Mammary microvascular endothelial cell (primary cell): ENCODE measurements at places on chromosomes 3 and 15. TPM values are rescaled to one million over a fixed set of nuclear protein-coding genes. Genes with fewer than 3 reads are reported as not detected.

Gene AHSG
- not detected in 2 replicates for total RNA-seq

Gene GPR62
- total RNA-seq, result 0.20 TPM in 1 of 2 replicates, not detected in the other

Gene KLHL40
- not detected in 2 replicates for total RNA-seq

Gene NLGN1
- total RNA-seq, result 7.6 and 8.9 TPM in 2 replicates

Gene C3orf22
- total RNA-seq, result not detected in 2 replicates

Gene NKTR
- total RNA-seq, result 15.4 and 18.5 TPM in 2 replicates

Gene ACTRT3
- total RNA-seq, result 6.1 and 6.7 TPM in 2 replicates

Gene DUOXA1
- total RNA-seq, result not detected in 2 replicates

Gene P2RY13
- not detected in 2 replicates for total RNA-seq

Gene DPPA2
- total RNA-seq, result not detected in 2 replicates
